ENCODE measurements at places on chromosomes 6 and 20.

- no peak for DNase-seq
Observed at GRCh38 chr6:93498713-93499112, 79.4 kb upstream of the EPHA7 start.

- DNase-seq: no peak
Observed at GRCh38 chr6:42727087-42727611, 4.8 kb upstream of the PRPH2 start.

- DNase-seq: no peak
Observed at GRCh38 chr6:97029056-97029455, 104.5 kb downstream of the KLHL32 start.

DNA sequence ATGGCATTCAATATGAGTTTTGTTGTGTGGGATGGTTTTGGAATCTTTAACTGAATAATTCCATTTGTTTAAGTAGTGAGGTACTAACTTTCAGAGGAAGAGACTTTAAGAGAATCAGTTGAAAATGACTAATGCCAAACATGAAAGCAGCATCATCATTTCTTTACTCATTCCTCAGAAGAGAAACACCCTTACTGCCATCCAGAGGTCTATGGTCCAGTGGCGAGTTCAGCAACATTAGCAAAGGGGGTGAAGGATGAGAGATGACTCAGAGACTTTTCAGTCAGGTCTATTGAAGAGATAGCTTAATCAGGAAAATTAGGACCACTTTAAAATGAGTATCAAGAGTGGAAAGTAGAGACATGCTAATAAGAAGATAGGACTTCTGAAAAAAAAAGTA, 118.8 kb downstream of the COL19A1 start:
- no peak for DNase-seq

- DNase-seq: no peak
Observed at GRCh38 chr6:20286968-20287565, 74.8 kb upstream of the MBOAT1 start.

DNA sequence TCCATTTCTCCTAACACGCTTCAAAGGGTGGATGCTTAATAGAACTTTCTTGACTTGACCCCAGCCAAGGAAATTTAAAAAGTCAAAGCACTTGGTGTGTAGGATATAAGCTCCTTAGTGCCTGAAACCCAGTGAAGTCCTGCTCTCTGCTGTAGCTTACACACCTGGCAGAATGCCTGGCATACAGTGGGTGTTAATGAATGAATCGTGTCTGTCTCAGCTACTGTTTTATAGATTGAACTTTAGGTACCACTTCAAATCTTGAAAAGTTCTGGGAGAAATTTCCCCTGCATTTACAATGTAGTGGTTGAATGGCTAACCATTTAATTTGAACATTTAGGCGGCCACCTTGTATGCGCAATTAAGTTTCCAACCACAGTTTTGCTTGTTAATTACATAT, 70.5 kb upstream of the ZNF217 start:
- no peak for DNase-seq

DNA sequence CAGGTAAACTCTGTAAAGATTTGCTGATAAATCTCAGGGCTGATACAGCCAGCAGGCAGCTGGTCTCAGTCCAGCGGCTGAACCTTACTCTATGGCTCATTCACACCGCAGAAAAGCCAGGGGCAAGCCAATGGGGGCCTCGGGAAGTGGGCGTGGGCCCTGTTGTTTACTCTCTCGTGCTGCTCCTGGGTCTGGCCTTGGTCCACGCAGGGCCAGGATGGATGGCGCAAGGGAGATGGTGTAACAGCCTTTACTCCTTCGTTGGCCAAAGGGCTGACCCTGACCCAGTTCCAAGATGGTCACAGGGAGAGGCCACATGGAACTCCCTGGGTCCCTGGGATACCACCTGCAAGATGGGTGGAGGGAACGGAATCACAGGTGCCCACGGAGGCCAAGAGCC, 16.2 kb downstream of the KCNK17 start:
- no peak for DNase-seq

GRCh38 chr20:21016751-21017150, 89.4 kb downstream of the LINC00237 start:
- DNase-seq: no peak

DNA sequence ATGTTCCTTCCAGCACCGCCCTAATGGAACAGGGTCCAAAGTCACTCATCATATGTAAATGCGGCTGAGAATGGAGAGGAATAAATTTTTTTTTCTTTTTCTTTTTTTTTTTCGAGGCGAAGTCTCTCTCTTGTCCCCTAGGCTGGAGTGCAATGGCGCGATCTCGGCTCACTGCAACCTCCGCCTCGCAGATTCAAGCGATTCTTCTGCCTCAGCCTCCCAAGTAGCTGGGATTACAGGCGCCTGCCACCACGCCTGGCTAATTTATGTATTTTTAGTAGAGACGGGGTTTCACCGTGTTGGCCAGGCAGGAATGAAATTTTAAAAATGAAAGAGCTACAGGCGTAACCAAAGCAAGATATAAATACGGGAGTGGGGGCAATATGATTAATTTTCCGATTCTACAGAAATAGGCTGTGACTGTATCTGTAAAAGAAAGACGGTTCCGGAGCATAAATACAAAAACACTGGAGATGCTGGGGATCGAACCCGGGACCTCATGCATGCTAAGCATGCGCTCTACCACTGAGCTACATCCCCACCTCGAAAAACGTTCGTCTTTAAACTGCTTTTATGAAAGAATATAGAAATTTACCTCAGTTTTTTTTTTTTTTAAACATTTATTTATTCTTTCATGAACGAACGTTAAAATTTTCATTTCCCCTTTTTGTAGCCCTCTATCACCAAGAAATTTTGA, 132.2 kb downstream of the GPX5 start:
- DNase-seq: no peak

DNA sequence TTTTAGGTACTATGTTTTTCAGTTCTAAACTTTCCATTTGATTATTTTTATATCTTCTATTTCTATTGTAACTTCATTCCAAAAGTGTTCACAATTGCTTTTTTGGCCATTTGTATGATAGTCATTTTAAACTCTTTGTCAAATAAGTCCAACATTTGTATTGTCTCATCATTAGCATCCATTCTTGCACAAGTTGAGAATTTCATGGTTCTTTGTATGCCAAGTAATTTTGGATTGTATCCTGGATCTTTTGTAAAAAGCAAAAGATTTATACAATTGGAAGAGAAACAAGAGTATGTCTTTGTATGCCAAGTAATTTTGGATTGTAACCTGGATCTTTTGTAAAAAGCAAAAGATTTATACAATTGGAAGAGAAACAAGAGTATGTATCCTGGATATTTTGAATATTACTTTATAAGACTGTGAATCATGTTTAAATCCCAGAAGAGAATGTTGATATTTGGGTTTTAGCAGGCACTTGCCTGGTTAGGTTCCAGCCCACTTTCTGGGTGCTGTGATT, 36.9 kb upstream of the NT5E start:
- no peak for DNase-seq

- DNase-seq: peak; percentile 64
Observed at GRCh38 chr6:1524040-1524480, 85.7 kb upstream of the FOXC1 start.

- DNase-seq: no peak
Observed at GRCh38 chr6:28220257-28221133, 4.6 kb upstream of the ZSCAN9 start.

DNA sequence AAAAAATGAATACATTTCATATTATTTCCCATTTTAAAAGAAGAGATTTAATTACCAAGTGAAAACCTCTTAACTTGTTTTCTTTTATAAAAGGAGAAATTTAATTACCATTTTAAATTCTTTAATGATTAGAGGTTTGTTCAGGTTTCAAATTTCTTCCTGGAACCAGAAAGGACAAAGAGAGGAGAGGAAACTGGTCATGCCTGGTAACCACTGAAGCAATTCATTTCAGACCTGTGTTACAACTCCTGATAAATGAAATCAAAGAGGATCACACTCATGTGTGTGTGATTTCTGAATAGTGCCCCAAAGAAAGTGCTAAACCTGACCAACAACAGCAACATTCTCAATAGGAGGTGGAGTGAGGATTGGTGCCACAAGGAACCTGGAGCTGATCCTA, 12.6 kb upstream of the SLPI start:
- DNase-seq: no peak

DNA sequence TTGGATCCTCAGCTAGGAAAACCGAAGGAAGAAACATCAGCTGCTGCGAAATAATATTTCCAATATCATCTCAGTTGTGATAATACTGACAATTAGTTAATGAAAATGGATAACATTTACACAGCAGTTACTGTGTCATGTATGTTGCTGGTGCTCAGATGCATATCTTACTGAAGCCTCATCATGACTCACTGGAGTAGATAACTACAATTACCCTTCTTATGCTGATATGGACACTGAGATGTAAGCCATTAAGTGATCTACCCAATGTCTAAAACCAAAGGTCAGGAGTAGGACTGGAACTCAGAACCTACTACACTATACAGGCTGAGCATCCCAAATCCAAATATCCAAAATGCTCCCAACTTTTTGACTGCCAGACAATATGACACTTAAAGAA, 54.7 kb upstream of the LYRM2 start:
- no peak for DNase-seq

DNA sequence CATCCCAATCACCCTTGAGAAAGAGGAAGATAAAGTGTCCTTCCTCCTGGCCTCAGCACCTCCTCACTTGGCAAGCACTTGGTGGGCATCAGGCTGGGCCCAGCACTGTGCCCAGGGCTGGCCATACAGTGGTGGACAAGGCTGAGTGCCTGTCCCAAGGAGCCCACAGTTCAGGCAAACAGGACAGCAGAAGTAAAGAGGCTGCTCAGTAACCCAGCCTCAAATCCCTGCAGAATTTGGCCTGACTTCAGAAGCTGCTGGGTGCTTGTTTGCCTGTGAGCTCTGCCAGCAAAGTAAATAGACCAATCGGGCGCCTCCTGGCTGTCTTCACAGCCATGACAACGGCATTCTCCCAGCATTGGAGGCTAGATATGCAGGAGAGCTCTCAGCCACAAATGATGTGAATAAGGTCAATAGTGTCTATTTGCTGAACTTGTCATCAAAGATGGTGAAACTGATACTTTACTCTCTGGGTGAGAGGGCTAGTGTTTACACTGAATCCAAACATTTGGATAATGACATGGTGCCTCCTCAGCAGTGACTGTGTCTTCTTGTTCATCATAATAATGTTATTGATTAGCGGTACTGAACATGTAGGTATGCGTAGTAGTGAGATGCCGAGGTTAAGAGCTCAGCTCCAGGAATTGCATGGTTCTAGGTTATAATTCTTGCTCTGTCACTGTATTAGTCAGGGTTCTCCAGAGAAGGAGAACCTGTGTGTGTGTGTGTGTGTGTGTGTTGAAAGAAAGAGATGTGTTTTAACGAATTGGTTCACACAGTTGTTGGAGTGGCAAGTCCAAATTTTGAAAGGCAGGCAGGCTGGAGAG, 36.9 kb upstream of the FANCE start:
- peak; percentile 88 for DNase-seq

DNA sequence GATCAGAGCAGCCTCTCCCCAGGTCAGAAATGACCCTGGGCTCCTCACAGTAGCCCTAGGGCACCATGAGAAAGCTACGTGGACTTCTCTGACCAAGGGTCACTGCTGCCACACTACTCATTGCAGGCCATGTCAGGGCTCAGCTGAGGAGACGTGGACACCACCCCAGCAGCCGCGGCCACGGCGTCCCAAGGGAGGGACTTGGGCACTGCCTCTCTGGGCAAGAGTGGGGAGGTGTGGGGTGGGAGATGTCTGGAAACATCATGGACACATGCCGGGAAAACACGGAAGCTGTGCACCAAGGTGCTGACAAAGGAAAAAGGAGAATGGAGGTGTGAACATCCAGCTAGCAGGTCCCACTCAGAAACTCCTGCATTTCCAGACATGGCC, 9.0 kb downstream of the GMEB2 start:
- DNase-seq: no peak

DNA sequence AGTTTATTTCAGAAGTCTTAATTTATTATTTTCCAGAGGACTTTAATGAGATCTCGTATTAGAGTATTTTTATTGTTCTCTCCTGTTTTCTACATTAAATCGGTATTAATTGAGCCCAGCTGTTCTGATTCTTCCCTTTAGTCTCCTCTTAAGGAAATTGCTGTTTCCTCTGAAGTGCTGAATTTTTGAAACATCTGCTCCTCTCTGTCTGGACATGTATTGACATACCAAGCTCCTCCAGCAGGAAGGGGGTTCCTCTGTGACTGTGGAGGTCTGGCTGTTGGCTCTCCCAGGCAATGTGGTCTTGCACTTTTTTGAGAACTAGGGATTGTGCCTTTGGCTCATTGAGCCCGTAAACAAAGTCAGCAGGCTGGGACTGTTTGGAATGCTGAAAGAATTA, 74.9 kb downstream of the MAP3K4 start:
- no peak for DNase-seq

GRCh38 chr6:31401403-31401802, 2.0 kb upstream of the MICA start:
- DNase-seq: no peak

- no peak for DNase-seq
Observed at GRCh38 chr6:42302411-42302810, 84.8 kb upstream of the MRPS10 start.

- no peak for DNase-seq
Observed at GRCh38 chr6:168043848-168044415, 35.1 kb downstream of the FRMD1 start.

- no peak for DNase-seq
Observed at GRCh38 chr20:63682384-63683139, 13.9 kb upstream of the TNFRSF6B start.

GRCh38 chr6:137230547-137230946, 11.4 kb upstream of the IFNGR1 start:
- DNase-seq: no peak

GRCh38 chr20:51906049-51906448, 103.7 kb upstream of the SALL4 start:
- no peak for DNase-seq

GRCh38 chr6:170028629-170029345, 262.1 kb downstream of the DLL1 start:
- no peak for DNase-seq

DNA sequence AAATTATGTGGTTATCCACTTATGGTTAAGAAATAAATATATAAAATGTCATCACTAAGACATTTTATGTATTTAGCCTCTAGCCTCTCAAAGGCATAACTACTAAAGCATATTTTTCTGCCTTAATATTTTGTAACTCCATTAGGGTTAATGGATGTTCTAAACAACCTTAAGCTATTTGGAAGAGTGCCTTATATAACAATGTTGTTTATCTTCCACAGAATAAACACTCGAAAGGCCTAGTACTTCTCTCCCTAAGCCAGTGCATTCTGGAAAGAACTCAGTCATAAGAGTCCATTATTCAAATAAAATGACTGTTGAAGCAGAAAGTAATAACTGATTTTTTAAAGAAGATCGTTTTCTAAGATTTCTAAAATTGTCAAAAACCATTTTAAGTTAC, 15.0 kb upstream of the PRIM2 start:
- peak; percentile 45 for DNase-seq

GRCh38 chr20:3374296-3374695, 33.2 kb downstream of the DNAAF9 start:
- no peak for DNase-seq

Data from NCI-H774 (cell line).